ENCODE measurements at places on chromosomes 2 and 18. TPM values are rescaled to one million over a fixed set of nuclear protein-coding genes. Genes with fewer than 3 reads are reported as not detected.
A peak's percentile ranks its signal among the peaks of the same experiment; 100 is the strongest.

DNA sequence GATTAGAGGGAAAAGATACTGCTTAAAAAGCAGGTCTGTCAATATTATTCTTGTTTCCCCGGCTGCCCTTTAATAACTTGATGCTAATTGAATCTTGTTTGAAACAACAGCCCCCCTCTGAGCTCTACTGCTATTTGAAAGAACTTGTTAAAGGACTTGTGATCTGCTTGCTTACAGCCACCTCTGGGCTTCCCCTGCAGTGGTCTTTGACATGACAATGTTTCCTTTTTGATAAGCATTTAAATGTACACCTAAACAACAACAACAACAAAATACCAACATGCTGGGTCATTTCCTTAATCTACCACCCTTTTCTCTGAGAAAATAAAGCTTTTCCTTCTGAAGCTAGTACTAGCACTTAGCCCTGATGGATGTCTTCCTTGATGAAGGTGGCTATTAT lies 3.9 kb downstream of the HOXD1 start:
- no peak for DNase-seq

Gene FOXD4L1
- total RNA-seq = 0.42 TPM

DNA sequence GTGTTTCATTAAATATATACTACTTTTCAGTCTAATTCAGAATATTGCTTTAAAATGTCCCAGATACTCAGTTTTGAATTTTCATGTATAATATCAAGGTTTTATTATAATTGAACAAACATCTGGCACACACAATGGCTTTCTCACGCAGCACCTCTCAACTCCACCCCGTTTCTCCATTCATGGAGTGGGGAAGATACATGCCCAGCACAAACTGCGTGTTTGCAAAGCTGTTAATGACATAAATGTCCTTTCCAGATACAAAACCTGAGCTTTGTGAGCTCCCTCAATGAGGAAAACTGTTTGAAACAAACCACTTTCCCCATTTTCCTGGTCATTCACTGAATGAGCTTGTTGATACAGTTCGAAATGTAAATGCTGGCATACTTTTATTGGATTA lies 150.3 kb upstream of the RASGRP3 start:
- DNase-seq = no peak

DNA sequence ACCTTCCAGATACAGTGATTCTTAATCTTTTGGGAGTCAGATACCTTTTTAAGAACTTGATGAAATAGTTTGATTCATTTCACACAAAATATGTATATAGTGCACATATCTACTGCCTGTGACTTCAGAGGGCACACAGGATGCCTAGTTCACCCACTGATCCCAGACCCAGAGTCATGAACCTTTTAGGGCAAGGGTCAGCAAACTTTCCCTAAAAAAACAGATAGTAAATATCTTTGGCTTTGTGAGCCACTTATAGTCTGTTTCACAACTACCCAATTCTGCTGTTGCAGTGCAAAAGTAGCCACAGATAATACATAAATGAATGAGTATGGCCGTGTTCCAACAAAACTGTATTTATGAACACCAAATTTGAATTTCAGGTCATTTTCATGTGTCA lies 124.9 kb downstream of the ANKRD44 start:
- no peak for DNase-seq

- DNase-seq = no peak
Measured at GRCh38 chr18:72871091-72871490, 3.3 kb upstream of the NETO1 start.

- DNase-seq = no peak
Measured at GRCh38 chr2:150494234-150494945, 6.9 kb upstream of the RND3 start.

- no peak for DNase-seq
Measured at GRCh38 chr2:36277881-36278523, 77.6 kb upstream of the CRIM1 start.

DNA sequence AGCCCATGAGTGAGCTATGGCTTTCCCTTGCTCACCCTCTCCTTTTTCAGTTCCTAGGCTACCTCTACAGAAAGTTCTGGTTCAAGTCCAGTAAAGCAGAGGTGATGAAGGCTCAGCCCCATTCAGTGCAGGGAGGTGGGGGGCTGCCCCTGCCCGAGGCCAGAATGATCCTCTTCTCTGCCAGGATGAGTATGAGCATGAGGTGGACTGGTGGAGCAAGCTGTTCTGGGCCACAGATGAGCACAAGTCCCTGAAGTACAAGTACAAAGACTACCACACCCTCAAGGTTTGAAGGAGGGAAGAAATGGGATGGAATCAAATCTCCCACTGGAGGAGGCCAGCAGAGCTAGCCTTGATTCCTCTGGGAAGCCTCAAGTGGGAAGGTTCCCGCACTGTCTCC lies 42.4 kb downstream of the LMAN2L start:
- DNase-seq = no peak

GRCh38 chr2:241425368-241425767 lies 69.3 kb downstream of the FARP2 start:
- no peak for DNase-seq

DNA sequence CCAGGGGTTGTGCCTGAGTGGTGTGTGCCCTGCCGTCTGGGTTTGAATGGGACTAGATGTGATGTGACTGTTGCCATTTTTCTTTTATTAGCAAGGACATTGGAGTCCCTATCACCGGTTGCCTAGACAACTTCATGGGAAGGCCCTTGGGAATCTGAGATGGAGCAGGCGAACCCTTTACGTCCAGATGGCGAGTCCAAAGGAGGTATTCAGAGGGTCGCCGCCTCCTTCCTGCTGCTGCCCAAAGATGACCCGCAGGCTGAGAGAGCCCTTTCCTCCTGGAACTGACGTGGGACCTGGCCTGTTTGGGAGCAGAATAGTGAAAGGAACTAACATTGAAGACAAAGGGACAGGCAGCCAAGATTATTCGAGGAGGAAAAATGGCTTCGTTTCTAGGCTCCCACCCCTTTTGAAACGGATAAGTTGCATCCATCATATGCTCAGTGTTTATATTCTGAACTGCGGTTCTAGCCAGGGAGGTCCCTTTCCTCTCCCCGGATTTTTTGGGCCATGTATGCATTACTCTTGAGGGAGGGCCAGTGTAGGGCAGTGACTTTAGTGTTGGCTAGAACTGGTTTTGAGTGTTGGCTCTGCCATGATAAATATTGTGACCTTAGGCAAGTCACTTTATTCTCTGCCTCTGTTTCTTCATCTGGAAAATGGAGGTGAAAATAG lies 673 bp downstream of the CENPO start:
- DNase-seq = peak; percentile 40

- no peak for DNase-seq
Measured at GRCh38 chr2:5391362-5391761, 300.8 kb upstream of the SOX11 start.

- no peak for DNase-seq
Measured at GRCh38 chr2:136023416-136023815, 38.0 kb upstream of the DARS1 start.

DNA sequence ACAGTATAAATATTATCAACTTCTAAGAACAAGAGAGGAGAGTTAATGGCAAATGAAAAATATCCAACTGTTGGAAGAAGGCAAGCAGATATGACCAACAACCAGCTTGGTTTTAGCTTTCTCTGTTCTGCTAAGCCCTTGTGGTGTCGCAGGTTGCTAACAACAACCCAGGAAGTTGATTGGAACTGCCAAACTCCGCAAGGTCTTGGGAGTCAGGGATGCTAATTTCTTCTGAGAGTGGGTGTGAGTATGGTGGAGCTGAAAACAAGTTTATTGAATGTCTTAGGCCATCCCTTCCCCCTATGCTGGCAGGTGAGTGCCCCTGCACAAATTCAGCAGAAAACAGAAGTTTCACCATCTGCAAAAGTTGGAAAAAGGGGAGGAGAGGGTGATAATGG lies 17.5 kb downstream of the BZW1 start:
- no peak for DNase-seq

Gene TMEM198
- total RNA-seq = 1.1 TPM

DNA sequence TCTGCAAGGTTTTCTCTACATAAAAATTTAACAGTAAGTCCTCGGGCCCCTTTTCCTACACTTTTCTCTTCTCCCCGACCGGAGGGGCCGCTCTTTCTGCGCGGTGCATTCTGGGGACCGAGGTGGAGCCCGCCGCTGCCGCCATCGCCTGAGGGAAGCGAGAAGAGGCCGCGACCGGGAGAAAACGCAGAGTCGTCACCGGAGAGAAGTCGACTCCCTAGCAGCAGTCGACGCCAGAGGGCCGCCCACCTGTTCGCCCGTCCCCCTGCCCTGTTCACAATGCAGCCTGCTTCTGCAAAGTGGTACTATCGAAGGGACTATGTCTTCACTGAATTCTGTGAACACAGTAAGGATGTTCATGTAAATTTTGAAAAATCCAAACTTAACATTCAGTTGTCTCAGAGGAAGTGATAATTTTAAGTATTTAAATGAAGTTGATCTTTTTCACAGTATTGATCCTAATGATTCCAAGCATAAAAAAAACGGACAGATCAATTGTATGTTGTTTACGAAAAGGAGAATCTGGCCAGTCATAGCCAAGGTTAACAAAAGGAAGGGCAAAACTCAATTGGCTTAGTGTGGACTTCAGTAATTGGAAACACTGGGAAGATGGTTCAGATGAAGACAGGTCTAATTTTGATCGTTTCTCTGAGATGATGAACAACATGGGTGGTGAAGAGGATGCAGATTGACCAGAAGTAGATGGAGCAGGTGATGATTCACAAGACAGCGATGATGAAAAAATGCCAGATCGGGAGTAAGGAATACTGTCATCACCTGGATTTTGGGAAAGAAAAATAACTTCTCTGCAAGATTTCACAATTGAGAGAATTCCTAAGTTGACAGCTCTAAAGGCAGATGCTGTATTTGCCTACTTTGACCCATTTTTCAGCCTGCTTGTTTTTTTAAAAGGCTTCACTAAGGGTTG lies 55.8 kb downstream of the ASXL2 start:
- peak; percentile 71 for DNase-seq

- DNase-seq = no peak
Measured at GRCh38 chr18:68186039-68186438, 528.9 kb downstream of the TMX3 start.

DNA sequence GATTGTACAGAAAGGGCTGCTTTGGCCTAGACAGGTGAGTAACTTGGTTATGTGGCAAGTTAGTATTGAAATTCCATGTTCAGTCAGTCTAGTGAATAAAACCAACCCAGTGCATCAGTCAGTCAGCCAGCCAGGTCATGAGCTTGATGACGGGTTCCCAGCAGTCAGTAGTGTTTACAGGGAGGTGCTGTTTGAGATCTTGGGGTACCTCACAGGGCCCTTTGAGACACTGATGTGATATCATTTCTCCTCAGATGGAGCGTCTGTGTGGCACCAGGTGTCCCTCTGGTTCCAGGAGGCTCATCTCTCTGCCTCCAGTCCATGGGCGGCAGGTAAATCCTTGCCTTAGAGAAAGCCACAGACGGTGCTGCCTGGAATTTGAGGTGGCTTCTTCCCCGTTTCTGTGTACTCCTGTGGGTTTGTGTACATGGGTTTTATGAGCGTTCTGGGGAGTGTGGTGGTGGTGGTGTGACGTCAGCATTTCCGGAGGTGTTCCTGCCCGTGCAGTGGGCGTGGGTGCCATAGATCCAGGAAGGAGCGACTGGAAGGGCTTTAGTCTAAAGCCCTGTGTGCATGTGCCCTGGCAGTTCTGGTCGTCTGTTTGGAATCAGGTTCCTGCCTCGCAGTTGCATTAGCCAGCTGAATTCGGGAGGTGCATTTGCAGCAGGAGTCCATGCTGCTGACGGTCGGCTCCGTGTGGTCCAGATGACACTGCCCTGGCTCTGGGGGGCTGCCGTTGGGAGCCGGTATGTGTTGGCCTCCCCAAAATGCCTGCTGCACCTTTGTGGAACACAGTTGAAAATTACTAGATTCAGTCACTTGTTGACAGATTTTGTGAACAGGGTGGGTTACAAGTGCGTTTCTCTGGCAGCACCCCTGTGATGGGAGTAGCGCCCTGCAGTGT lies 2.1 kb downstream of the CTDP1 start:
- no peak for DNase-seq

Gene SLC16A14
- total RNA-seq = 0.79 TPM

Gene ST8SIA5
- total RNA-seq = under 0.01 TPM

All from liver (tissue), 10 donors.